Thymus (tissue), 14 donors: ENCODE measurements at places on chromosomes 5 and 9. TPM values are rescaled to one million over a fixed set of nuclear protein-coding genes. Genes with fewer than 3 reads are reported as not detected.

DMXL1 gene
- 31.4 TPM for total RNA-seq

- no peak for DNase-seq
These were observed 54.4 kb downstream of the CCDC192 start for GRCh38 chr5:127757576-127757975.

BHMT2 gene
- 0.05 TPM for total RNA-seq

- DNase-seq, result no peak
These were observed 1346.4 kb downstream of the EFNA5 start for GRCh38 chr5:106324356-106324755.

GRCh38 chr5:54397420-54397819 lies 58.1 kb upstream of the HSPB3 start:
- no peak for DNase-seq

NTNG2 gene
- 1.7 TPM for total RNA-seq

IFNB1 gene
- 0.05 TPM for total RNA-seq

TSLP gene
- 0.09 TPM for total RNA-seq

DNA sequence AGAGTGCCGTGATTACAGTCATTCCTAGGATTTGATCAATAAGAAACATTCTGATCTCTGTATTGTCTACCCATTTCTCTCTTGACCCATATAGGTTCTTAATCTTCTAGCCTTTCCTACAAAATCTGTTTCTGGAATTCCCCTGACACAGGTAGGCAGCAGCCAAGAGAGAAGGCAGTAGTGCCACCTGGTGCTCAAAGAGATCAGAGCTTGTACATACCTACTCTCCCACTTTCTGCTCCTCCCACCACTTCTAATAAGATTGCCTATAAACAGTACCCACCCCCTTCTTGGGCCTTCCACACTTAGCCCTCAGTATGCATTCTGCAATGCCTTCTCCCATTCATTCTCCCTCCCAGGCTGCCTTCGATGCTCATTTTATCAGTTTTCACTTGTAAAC lies 117.4 kb upstream of the RORB start:
- peak; percentile 14 for DNase-seq

GRCh38 chr5:127586066-127586770 lies 62.7 kb upstream of the CTXN3 start:
- no peak for DNase-seq

- DNase-seq, result no peak
These were observed 1637.8 kb upstream of the C9orf72 start for GRCh38 chr9:29211003-29211579.

DBH gene
- total RNA-seq, result 0.28 TPM
